ENCODE measurements at places on chromosomes 5 and 9.

- DNase-seq: no peak
Measured at GRCh38 chr5:173303878-173304590, 24.2 kb downstream of the STC2 start.

GRCh38 chr5:114367029-114367428, 5.2 kb downstream of the KCNN2 start:
- no peak for DNase-seq

DNA sequence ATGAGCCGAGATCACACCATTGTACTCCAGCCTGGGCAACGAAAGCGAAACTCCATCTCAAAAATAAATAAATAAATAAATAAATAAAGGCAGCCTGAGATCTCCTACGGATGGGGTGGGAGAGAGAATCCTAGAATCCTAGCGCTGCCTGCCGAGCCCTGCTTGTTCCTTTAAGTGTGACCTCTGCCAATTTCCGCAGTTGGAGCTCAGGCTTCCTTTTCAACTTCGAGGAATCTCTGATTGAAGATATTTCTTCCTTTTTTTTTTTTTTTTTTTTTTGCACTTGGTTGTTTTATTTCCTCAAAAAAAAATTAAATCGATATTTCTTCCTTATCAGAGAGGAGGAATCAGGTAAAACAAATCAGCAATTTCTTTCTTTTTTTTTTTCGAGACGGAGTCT, 27.3 kb upstream of the MATR3 start:
- DNase-seq: no peak

DNA sequence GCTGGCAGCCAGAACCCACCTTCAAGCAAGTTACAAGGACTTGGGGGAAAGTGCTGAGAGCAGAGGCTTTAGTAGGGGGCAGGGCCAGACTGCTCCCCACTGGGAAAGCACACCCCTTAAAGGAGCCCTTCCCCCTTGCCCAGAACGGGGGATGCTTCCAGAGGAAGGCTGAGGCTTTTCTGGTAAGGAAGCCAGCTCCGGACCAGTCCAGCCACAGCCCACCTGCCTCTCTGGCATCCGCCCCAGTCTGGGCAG, 4.2 kb upstream of the DPM2 start:
- DNase-seq: no peak

DNA sequence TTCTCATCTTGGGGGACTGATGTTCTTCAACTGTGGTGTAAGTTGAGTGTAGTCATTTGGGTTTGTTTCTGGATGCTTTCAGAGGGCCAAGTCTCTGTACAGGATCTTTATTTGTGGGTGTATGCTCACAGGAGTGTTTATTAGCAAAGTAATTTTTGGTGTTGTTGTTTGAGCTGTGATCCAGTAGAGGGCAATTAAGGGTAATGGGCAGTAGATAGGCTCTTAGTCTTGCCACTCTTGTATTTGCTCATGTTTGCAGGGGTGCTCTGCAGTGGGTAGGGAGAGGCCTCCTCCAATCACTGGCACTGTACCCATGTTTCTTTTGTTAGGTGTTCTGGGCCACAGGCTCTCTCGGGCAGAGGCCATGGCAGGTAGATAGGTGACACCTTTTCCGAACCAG, 45.9 kb upstream of the ITGA2 start:
- no peak for DNase-seq

DNA sequence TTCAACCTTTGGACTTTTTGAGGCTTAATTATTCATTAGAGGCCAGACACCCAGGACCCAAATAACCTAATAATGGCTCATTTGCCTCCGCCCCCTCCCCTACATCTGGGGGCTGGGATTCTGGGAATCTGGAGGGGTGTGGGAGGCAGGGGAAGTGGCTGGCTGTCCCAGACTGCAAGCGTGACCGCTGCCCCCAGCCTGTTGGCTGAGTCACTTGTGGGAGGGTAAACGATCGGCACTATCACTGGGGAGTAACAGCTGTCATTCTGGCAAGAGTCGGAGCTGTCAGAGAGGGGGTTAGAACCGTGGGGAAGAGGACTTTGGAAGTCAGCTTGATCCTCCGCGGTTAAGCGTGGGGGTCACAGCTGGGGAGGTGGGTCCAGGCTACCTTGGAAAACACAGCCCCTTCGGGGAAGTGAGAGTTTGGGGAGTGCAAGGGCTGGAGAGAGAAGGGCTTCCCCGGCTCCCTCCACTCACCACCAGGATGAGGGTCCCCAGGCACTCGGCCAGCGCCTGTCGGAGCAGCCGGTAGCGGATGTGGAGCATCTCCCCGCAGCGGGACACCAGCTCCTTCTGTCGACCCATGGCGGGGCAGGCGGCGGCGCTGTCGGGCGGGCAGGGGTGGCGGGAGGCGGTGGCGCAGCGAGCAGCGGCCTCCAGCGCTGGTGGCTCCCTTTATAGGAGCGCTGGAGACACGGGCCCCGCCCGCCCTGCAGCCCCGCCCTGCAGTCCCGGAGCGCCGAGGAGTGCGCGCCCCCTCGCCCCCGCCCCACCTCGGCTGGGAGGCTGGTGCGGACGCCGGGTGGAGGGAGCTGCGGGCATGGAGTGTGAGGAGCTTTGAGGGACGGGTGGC, at the start of gene AQP3:
AQP3 (minus strand) TSS at position 648 of the 853 bp plus-strand sequence; CDS start at position 585, 63 bp downstream.
- peak; percentile 80 for DNase-seq

GRCh38 chr5:91189480-91190313, 193.4 kb downstream of the ARRDC3 start:
- no peak for DNase-seq

DNA sequence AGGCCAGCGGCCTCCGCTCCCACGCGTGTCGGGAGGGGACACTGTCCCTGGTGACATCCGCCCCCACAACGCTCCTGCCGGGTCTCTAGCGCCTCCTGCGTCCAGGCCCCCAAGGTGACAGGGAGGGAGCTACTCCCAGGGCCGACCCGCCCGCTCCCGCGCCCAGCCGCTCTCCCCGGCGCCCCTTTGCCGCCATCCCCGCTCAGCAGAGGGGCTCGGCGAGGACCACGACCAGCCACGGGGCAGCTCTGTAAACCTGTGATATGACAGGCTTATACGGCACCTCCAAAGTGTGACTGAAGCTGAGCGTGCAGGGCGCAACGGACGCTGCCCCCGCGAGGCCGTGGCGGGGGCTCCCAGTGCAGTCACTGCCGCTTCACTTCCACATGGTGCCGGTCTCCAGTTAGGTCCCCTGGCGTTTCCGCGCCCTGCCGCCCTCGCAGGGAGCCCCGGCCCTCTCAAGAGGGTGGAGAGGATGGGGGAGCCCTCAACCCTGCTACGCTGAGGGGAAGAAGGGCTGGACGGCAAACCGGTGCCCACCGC, 978 bp upstream of the ADCY2 start:
- no peak for DNase-seq

DNA sequence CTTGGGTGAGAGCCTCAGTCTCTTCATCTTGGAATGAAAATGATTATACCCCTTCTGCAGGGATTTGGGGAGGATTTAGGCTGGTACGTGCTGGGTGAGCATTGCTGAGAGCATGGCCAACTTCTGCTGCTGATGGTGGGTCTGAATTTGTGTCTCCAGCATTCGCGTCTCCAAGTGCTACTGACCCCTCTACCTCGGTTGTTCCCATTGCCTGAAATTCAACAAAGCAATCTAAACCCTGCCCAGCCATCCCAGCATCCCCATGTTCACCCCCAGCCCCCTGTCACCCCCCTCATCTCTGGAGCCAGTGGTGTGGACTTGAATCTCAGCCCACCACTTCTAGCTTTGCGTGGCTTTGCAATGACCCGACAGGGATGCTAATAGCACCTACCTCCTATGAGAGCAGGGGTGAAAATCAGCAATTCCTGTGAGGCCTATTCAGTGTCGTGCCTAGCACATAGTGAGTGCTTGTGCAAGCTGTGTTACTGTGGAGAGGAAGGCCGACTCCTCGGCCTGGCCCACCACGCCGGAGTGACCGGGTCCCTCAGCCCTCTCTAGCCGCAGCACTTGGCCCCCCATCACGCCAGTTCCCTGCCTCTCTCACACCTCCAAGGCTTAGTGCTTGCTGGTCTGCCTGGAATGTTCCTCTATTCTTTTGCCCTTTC, 43.4 kb upstream of the SH3PXD2B start:
- peak; percentile 12 for DNase-seq

DNA sequence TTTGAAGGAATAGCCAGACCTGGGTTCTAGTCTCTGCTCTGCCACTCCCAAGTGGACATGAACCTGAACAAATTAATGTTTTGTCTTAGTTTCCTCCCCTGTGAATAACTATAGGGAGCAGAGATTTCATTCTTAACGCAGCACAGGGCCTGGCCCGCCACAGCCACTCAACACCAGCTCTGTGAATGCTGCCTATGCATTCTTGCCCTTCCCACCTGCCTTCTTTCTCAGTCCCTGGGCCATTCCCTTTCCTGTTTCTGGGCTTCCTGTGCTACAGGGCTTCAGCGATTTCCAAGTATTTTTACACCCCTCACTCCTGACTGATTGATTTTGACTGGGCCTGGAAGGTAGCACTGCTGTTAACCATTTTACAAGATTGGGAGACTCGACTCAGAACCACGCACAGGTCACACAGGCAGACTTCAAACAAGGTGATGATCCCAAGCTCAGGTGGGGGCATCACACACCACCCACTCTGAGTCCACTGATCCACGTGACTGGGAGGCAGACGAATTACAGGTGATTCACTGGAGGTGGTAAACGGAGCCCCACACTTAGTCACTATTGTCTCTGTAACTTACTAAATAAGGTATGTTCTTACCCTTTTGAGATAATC, 21.4 kb downstream of the PTPN3 start:
- no peak for DNase-seq

GRCh38 chr5:31962351-31962751, 211.8 kb downstream of the GOLPH3 start:
- DNase-seq: no peak
